ENCODE measurements at places on chromosomes 11 and 22.

GRCh38 chr11:11565636-11566035 lies 56.2 kb downstream of the GALNT18 start:
- DNase-seq = no peak

- peak; percentile 44 for DNase-seq
These were observed 47.1 kb upstream of the SYT13 start for GRCh38 chr11:45333001-45333971.

GRCh38 chr22:10741210-10741609 lies 4786.8 kb upstream of the OR11H1 start:
- no peak for DNase-seq

GRCh38 chr11:17578296-17578695 lies 31.2 kb downstream of the OTOG start:
- DNase-seq = no peak

GRCh38 chr11:104124979-104125378 lies 39.0 kb downstream of the PDGFD start:
- no peak for DNase-seq

GRCh38 chr11:57500515-57500914 lies 15.0 kb downstream of the SLC43A1 start:
- no peak for DNase-seq

- no peak for DNase-seq
These were observed 27.0 kb upstream of the LRRC4C start for GRCh38 chr11:41486424-41486823.

DNA sequence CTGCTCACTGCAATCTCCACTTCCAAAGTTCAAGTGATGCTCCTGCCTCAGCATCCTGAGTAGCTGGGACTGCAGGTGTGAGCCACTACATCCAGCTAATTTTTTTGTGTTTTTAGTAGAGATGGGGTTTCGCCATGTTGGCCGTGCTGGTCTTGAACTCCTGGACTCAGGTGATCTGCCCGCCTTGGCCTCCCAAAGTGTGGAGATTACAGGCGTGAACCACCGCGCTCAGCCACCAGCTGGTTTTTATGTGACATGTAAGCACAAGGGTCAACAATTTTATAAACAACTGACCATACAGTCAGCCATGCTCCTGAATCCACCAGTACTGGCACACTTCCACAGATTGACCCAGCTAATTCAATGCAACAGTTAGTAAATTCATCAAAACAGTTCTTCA lies 526.3 kb upstream of the LRRC4C start:
- no peak for DNase-seq

DNA sequence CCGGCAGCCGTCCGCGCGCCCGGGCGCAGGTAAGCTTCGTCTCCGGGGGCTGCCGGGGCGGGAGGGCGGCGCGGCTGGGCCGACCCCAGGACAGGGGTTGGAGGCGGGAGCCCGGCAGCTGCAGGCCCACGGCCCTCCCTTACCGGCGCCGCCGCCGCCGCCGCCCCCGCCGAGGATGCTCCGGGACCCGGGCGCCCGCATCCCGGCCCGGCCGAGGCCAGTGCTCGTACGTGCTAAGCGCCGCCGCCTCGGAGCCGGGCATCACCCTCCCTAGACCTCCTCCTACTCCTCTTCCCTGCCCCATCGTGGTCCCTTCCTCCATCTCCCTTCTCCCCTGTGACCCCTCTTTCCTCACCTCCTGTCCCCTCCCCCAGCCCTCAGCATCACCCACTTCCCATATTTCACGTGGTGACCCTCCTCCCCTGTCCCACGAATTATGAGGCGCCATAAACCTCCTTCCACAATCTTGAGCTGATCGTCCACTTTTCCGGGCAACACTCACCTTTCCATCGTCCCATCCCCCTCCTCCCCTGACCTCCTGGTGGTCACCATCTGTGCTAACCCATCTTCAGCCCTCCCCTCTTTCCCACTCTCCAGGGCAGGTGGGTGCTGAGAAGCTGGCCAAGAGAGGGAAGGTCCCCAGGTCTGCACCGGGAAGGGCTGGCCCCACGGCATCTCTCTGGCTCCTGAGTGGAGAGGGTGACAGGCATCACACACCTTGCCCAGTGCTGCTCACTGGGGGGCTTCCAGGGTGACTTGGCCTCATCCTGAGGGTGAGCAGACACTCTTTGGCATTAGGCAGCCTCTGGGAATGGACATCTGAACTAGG lies 612 bp downstream of the ASPHD2 start:
- no peak for DNase-seq

DNA sequence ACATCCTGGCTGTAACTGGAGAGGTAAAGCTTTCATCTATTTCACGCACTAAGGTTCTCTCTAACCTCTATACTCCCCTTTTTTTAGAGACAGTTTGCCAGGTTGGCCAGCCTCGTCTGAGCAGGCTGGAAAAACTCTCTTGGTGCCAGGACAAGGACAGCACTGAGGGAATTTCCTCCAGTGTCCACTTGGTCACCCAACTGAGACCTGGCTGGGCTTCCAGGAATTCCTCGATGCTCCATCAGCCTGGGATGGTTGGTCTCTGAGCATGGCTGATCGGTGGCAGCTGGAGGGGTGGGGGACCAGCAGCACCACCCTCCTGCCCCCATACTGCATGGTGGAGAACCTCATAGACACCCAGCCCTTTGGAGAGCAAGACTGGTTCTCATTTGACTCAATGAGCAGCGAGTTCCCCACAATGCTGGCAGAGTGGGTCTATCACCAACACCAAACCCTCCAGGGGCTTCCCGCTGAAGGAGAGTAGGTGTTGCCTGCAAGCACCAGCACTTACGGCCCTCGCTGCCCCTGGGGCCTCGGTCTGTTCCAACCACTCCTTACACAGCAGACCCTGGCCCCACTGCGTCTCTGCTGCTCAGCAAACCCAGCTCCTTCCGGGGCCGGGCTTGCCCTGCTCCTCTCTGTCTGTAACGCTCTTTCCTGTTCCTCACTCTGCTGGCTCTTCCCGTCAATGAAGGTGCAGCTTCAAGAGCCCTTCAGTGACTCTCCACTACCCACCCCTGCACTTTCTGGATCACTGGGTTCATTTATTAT lies 122.2 kb downstream of the ST3GAL4 start:
- DNase-seq = no peak

- no peak for DNase-seq
These were observed 77.7 kb downstream of the CABIN1 start for GRCh38 chr22:24088816-24089215.

DNA sequence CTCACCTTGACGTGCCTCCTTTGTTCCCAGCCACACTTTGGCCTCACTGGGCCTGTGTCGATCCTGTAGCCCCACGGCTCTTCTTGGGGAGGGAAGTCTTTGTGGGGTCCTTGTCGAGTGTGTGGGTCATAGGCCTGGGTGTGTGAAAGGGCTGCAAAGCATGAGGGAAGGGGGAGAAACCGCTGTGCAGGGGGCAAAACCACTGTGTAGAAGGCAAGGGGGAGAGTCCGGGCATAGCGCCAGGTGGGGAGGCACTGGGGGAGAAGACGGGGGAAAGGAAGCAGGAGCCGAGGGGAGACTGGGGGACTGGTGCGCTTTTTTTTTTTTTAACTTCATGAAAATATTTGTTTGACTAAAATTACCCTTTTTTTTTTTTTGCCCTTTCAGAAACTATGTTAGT lies 65.1 kb upstream of the RASD2 start:
- no peak for DNase-seq

DNA sequence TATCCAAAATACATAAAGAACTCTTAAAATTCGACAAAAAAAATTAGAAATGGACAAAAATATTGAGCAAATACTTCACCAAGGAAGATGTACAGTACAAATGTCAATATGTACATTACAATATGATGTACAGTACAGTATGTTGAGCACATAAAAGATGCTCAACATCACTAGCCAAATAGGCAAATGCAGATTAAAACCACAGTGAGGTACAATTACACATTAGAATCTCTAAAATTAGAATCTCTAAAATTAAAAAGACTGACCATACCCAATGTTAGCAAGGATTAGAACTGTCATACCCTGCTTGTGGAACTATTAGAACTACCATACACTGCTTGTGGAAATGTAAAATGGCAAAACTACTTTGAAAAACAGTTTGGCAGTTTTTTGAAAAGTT lies 78.7 kb upstream of the TSPAN18 start:
- no peak for DNase-seq

DNA sequence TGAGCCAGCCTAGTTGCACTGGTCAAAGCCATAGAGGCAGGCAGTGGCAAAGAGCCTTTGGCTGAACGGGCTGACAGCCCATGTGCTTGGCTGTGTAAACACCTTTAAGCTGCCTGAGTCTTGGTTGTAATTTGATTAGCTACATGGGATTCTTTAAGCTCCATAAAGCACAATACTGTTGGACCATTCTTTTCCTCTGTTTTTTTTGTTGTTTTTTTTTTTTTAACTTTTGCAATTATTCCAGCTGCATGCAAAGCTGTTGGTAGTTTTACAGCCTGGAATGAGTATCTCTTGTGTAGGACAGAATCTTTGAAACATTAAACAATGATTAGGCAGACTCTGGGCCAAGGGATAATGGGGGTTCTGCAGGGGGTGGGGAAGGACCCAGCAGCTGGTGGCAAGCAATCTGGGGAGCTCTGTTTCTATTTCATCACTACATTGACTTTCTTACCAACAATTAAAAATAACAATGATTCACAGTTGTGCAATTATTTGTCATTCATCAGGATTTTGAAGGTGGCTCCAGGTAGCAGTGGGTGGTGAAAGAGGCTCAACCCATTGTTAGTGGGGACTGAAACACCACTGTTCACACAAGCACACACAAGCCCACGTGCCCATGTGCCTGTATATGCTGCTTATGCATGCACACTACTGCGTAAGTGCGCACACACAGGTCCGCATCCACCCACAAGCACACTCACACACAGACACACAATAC lies 69.5 kb upstream of the CSNK2A3 start:
- DNase-seq = no peak

Measured in right hindlimb (tissue), 1 donor.